ENCODE measurements at places on chromosomes 13 and 19.

GRCh38 chr19:30017172-30017571, 75.1 kb downstream of the URI1 start:
- DNase-seq: no peak

GRCh38 chr19:4976401-4977298, 7.7 kb downstream of the KDM4B start:
- DNase-seq: peak; percentile 90

GRCh38 chr19:18589380-18590272, 1.0 kb downstream of the REX1BD start:
- peak; percentile 82 for DNase-seq

DNA sequence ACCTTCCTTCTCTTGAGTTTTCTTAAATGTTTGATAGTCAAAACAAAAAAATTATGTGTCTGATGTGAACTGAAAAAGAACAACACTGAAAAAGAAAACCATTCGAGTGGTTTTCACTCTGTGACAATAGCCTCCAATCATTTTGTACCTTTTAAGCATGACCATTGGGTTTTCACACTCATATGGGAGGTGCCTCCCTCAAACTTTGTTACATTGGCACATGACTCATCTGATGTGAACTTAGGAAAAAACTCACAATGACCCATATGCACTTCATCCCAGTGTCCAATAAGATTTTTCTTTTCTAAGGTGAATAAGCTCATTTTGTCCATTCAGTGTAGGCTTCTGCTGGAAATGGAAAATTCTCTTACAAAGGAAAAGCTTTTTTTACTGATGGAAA, 66.6 kb upstream of the XPO4 start:
- DNase-seq: no peak

GRCh38 chr13:31322702-31323405, 123.1 kb downstream of the B3GLCT start:
- DNase-seq: no peak

GRCh38 chr13:27605610-27606200, 14.6 kb downstream of the LNX2 start:
- DNase-seq: no peak

DNA sequence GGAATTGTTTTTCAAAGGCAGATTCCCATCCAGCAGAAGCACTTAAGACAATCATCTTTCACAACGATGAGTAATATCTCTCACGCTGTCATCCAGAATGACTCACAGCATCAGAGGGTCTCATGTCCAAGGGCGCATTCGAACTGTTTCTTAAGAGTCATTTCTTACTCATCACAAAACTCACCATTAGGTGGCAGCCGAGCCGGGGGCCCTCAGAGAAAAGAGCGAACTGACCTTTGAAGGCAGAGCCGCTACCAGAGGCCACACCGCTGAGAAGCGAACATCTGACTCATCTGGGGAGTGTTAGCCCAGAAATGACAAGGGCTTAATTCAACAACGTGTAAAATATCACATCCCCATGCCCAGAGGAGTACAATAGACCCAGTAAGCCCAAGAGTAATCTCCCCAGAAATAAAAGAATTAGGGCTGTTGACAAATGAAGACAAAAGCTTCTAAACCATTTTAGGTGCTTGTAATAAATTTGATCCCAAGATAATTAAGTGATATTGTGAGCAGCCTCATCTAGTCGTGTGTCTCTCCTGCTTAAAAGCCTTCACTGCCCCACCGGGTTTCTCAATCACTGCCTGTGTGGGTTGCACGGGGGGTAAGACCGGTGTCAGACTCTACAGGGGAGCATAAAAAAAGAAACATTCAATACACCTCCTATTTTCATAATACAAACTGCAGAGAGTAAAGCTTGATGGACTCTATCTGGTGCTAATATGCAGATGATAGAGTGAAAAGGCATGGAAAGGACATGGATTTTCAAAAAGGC, 96.2 kb downstream of the CYSLTR2 start:
- peak; percentile 89 for DNase-seq

DNA sequence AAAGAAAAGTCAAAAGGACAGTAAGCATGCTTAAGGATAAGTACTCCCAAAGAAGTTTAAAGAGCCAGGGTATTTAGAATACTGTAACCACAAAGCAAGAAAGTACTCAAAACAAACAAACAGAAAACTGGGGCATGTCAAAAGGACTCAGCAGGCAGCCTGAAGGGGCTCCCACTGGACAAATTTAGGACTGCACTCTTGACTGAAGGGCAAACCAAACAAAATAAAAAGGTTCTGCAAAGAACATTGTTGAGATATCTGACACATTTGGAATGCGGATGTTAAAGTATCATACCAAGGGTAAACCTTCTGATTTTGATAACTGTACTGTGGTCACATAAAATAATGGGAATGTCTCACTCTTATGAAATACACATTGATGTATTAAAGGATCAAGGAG, 157.4 kb downstream of the TNFSF13B start:
- no peak for DNase-seq

GRCh38 chr13:80245162-80245733, 95.7 kb downstream of the SPRY2 start:
- no peak for DNase-seq

DNA sequence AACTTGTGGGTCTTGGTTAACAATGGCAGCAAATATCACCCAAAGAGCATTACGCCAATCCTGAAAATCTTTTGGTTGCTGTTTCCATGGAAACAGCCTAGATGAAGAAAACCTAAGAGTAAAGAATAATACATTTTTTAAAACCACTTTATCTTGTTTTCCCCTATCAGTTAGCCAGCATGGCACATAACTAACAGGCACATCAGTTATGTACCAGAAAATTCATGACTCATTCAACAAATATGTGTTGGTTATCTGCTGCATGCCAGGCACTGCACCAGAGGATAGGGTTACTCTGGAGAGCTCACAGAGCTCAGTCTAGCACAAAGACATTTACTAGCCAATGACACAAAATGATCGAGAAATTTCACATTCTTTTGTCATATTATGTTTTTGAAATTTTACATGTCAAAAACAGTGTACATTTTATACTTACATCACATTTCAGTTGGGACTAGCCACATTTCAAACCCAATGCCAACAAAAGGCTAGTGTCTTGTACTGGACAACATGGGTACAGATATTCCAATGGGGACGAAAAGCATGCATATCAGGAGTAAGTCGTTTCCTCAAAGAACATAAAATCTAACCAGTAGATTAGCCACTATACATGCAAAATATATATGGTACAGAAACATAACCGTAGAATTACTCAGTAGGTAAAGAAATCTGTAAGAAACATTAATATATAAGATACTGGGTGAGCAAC, 20.3 kb downstream of the LNX2 start:
- DNase-seq: peak; percentile 70

GRCh38 chr19:52722062-52723003, 12.5 kb downstream of the ZNF611 start:
- DNase-seq: peak; percentile 77

DNA sequence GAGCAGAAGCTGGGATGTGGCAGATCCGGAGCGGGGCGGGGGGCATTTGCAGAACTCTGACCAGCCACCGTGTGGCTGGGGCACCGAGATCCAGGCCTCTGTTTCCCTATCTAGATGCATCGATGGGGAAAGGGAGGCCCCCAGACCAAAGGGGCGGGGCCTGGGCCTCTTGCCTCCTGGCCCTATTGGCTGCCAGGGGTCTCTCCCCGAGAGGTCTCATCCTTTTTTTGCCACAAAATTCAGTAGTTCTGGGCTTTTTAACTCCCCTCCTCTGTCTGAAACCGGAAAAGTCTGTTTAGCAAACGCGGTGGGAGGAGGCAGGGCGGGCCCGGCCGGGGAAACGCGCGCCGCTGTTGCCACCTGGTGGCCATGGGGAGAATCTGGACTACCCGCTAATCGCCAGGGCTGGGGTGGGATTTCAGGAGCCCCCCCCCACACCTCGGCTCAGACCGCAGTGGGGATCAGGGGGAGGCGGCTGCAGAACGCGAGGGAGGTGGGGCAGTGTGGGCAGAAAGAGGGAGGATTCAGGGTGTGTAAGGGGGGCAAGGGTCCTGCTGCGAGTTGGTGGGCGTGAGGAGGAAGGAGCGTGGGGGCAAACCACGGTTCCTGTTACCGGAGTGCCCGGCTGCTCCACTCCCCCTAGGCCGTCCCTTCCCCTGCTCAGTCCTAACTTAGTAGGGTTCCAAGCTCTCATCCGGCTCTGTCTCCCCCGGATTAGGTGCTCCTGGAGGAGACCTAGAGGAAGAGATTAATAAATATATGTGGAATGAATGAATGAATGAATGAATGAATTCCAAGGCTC, 28.3 kb downstream of the IL12RB1 start:
- DNase-seq: peak; percentile 92

- DNase-seq: peak; percentile 39
Observed at GRCh38 chr13:74062933-74063332, 71.3 kb downstream of the KLF12 start.

DNA sequence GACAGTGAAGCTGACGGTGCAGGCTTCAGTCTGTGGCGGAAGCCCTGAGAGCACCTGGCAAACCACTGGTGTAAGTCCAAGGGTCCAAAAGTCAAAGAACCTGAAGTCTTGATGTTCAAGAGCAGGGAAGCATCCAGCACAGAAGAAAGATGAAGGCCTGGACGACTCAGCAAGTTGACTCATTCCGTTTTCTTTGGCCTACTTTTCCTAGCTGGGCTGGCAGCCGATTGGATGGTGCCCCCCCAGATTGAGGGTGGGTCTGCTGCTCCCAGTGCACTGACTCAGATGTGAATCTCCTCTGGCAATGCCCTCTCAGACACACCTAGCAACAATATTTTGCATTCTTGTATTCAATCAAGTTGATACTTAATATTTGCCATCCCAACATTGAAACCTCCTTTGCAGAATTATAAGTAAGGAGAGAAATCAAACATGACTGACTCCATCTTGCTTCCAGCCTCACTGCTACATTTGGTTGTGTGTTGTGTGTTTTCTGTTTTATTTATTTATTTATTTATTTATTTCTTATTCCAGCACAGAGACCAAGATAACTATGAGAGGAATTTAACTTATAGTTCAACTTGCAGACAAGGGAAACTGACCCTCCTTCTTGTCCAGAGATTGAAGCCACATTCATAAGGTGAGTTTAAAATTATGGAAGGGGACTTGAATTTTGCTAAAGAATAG, 32.8 kb downstream of the IGFL2 start:
- peak; percentile 50 for DNase-seq

- DNase-seq: no peak
Observed at GRCh38 chr19:52148256-52148655, 8.5 kb upstream of the ZNF616 start.

All from AG20443 (cell line).